ENCODE measurements at places on chromosomes 6 and 20. TPM values are rescaled to one million over a fixed set of nuclear protein-coding genes. Genes with fewer than 3 reads are reported as not detected.

TRIM31 gene
- total RNA-seq = not detected

PRKN gene
- 7.5 TPM for total RNA-seq

CHRNA4 gene
- total RNA-seq = 13.8 TPM

ADAM33 gene
- 10.4 TPM for total RNA-seq

ITPR3 gene
- 42.1 TPM for total RNA-seq

Measured in spleen (tissue), 13 donors.